ENCODE measurements at places on chromosomes 12 and 14.

GRCh38 chr12:56759263-56759908 is 3.7 kb upstream of the HSD17B6 start:
- DNase-seq = no peak

- no peak for DNase-seq
Measured at GRCh38 chr12:89513544-89513943, 11.1 kb downstream of the GALNT4 start.

GRCh38 chr14:83799233-83799632 is 1730.7 kb upstream of the FLRT2 start:
- no peak for DNase-seq

DNA sequence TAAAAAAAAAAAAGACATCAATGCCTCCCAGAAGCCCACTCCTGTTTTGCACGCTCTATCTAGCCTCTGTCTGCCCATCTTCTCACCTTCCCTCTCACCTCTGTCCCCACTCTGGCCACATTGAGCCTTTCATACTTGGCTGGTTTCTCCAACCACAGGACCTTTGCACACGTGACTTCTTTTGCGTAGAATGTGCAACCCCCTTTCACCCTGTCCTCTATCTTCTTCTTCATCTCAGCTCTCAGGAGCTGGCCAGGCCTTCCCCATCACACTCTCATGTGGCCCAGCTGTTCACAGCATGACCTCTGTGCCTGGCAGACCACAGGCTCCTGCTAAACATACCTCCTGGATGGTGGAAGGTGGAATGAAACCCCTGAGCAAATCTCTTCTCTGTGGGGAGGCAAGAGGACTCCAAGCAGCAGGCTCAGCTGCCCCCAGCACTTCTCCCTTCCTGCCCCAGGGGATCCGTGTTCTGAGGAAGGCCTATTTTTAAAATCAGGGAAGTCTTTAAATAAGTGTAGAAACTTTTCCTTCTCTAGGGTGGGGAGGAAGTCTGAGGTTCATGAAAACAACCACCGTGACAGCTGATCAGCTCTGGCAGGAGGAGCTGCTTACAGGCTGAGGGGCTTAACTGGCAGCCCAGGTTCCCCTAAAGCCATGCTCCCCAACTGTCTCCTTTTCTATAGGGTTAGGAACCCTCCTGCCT is 11.6 kb downstream of the HVCN1 start:
- DNase-seq = no peak

DNA sequence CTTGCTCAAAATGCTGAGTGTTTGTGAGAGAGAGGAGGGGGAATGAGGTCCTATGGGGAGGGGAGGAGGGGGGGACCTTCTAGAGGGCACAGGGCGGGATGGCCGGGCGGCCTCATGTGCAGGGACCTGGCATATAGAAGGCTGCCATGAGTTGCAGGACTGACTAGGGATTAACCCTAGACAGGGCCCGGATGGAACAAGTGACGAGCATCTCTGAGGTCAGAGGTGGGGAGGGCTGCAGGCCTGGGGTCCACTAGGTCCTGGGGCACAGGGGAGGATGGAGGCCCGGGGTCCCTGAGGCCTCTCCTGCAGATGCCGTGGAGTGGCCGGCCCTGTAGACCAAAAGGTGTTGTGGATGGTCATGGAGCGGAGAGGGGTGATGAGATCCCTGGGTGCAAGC is 104.0 kb upstream of the EIF5 start:
- DNase-seq = no peak

DNA sequence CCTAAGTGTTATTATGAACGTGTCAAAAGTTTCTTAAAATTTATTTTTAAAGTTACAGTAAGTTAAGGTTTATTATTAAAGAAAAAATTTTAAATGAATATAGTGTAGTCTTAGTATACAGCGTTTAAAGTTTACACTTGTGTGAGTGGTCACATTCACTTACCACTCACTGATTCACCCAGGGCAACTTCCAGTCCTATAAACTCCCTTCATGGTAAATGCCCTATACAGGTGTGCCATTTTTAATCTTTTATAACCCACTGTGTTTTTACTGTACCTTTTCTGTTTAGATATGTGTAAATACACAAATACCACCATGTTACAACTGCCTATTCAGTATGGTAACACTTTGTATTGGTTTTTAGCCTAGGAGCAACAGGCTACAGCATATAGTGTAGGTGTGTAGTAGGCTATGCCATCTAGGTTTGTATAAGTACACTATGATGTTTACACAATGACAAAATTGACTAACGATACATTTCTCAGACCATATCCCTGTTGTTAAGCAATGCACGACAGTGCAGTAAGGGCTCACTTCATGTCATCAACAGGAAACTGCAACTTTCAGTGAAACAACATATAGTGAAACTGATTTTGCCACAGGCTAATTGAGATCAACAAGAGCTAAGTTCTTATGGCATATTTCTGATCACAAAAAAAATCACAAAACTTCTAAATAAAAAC is 112.0 kb upstream of the TMCC3 start:
- DNase-seq = no peak

GRCh38 chr12:19154686-19155085 is 25.2 kb downstream of the PLEKHA5 start:
- DNase-seq = no peak

DNA sequence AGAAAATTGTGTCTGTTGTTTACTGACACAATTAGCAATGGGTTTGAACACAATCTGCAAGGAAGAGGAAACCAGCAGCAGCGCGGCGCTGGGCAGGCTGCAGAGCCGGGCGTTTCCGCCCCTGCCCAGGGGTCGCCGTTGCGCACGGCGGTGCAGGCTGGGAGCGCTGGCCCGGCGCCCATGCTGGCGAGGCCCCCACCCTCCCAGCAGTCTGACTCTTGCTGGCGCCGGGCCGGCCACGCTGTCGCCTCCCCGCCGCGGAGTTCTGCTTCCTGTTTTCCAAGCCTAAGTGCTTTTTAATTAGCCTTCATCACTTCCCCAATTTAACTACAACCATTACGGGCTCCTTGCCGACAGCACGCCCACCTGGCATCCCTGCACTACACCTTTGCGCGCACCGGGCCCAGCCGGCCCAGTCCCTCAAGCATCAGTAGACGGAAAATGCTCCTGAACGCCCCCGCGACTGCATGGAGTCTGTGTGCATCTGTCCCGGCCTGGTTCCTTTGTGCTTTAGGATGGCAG is 212.1 kb downstream of the GXYLT1 start:
- DNase-seq = peak; percentile 30

DNA sequence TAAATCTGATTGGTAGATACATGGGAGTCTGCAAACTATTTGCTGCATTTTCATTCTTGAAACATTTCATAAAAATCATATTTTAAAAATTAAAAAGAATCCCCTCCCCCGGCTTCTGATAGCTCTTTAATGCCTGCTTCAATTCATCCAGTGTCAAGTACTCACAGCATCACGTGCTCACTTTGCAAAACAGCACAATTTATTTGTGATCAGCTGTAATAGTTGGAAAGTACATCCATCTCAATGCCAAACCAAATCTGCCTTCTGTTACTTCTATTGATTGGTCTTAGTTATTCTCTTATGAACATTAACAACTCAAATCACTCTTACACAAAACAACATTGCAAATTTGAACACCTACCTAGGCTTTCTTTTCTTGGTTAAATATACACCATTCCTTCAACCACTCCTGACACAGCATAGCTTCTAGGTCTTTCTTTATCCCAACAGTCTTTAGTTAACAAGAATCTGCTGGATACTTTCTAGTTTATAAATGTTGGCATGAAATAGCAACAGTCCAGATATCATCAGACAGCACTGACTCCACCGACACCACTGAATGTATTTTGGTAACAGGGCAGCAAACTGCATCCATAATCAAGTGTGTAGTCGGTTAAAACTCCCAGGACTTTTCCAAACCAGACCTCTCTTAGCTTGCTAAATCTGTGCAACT is 58.0 kb downstream of the PARP11 start:
- DNase-seq = no peak

DNA sequence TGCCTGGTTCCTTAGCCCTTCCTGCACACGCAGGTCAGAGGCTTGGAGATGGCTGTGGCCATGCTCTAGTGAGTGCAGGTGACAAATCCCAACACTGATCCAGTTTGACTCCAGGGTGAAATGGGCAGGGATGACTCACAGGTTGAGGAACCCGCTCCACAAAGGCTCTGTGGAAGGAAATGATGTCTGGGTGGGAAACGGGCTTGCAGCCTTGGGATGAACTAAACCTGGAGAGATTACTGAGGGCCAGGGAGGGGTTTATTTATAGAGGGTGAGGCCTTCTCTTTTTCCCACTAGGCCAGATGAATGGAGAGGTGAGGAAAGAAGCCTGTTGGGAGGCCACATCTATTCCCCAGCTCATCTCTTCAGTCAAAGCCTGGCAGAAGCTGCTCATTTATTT is 29.3 kb upstream of the EMP1 start:
- DNase-seq = no peak

GRCh38 chr14:65954942-65955341 is 531.2 kb upstream of the CCDC196 start:
- no peak for DNase-seq

GRCh38 chr12:89951694-89952060 is 243.0 kb upstream of the ATP2B1 start:
- no peak for DNase-seq

DNA sequence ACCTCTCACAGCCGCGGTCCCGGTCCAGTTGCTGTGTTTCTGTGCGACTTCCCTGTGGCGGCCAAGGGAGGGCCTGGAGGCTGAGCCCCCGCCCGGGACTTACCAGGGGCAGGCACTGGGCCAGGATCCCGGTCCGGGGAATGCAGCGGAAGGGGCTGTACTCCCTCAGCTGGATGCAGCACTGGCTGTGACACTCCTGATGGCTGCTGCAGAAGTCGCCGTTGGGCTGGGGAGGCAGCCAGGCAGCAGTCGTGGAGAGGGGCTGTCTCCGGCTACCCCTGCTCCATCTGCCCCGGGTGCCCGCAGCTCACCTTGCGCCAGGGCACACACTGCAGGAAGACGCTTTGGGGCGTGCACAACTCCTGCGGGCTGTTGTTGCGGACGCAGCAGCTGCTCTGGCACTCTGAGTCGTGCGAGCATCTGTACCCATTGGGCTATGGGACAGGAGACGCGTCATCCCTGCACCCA is 6.2 kb downstream of the LRCOL1 start:
- no peak for DNase-seq

- DNase-seq = no peak
Measured at GRCh38 chr12:42130672-42131402, 13.8 kb downstream of the GXYLT1 start.

DNA sequence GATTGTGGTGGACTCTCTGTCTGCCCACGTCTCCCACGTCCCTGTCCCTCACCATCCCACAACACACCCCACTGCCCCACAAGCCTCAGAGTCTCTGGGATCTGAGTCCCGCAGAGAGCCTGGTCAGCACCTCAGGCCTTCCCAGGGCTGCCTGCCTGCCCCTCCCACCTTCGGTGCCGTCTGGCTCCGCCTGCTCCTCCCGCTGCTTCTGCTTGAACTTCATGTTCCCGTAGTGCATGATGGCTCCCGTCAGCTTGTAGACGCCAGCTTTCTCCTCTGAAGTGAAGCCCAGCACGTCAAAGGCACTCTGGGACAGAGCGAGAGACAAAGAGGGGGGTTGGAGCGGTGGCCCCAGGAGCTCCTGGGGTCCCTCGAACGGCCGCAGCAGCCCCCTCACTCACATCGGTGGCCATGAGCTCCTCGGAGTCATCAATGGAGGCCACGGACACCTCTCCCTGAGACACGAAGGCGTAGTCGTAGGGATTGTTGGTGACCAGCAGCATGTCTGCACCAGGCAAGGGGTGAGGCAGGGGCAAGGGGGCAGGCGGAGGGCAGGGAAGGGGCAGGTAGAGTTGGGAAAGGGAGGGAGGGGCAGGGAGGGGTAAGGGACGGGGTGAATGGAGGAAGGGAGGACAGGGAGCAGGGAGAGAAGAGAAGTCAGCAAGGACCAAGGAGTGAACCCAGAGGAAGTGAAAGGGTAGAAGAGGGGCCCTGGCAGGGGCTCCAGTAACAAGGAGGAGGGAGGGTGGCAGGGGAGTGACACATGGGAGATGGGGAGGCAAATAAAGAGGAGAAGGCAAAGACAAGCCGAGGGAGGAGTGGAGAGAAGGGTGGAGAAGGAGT is 5.6 kb downstream of the MYH6 start:
- no peak for DNase-seq

GRCh38 chr12:10590966-10591365 is 22.4 kb downstream of the MAGOHB start:
- no peak for DNase-seq

GRCh38 chr14:96060186-96060933 is 21.2 kb downstream of the C14orf132 start:
- no peak for DNase-seq

DNA sequence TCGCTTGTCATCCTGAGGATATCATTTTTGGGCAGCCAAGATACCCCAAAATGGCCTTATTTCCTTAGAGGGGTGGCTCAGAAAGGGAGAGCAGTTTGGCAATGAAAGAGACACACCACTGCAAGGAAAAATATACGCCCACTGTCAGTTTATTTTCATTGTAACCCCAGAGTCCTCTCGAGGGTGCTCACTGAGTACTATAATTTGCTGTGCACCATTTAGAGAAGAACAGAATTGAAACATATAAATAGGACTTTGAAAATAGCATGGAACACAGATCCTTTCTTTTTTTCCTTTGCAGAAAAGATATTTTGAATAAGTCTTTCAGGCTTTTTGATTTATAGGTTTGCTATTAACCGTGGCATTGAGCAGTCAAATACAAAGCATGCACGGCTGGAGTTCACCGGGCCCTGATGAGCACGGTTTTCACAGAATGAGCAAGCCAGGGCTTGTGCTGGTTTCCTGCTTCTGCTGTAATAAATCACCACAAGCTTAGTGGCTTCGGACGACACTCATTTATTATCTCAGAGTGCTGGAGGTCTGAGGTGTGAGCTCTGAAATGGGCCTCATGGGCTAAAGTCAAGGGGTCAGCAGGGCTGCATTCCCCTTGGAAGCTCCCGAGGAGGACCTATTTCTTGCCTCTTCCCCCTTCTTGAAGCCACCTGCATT is 152.3 kb downstream of the ZNF664 start:
- DNase-seq = no peak

DNA sequence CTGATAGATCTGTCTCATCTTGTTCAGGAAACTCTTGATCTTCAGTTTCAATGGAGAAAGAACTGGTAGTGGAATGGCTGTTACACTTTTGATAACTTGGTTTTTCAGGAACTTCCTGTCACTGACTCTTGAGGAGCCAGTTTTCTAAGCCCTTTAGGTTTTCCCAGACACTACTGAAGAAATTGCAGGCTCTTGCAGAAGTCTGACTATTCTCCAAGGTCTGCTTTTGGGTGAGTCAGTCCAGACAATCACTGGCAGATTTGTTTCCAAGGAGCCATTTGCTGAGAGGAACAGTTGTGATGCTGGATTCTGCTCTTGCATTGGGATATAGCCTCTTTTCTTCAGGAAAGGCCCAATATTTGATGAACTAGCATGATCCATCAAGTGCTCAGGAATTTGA is 468.0 kb downstream of the FUT8 start:
- no peak for DNase-seq

GRCh38 chr14:86035882-86036281 is 505.9 kb downstream of the FLRT2 start:
- peak; percentile 12 for DNase-seq

Measured in pancreas (tissue), 10 donors.